Fibroblast of skin of left biceps (primary cell): ENCODE measurements at places on chromosomes 5 and 9.

DNA sequence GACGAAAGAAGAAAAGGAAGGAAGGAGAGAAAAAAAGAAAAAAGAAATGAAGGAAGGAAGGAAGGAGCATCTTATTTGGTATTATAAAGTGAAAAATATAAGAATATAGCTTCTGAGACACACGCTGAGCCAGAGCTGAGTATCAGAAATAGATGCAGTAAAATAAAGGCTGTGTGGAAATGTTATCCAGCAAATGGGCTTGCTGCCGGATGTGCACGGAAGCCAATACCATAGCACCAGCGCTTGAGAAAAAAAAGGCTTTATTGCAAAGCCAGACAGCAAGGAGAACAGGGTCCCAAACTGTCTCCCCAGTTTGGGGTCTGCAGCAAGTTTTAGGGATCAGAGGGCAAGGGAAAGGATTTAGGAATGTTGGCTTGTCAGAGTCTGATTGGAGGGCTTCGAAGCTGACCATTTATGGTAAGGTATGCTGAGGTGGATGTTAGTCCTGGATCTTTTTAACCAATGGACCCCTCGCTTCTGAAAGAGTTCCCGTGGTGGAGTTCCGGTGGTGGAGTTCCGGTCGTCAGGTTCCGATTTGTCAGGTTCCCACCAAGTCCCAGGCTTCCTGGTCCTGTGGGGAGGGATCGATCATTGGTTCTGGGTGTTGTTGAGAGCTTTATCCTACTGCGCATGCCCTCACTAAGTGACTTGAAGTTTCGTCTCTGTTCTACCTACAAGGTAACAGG lies 70.4 kb downstream of the SFXN1 start:
- no peak for DNase-seq

GRCh38 chr5:121748686-121749085 lies 103.0 kb upstream of the FTMT start:
- DNase-seq: no peak

DNA sequence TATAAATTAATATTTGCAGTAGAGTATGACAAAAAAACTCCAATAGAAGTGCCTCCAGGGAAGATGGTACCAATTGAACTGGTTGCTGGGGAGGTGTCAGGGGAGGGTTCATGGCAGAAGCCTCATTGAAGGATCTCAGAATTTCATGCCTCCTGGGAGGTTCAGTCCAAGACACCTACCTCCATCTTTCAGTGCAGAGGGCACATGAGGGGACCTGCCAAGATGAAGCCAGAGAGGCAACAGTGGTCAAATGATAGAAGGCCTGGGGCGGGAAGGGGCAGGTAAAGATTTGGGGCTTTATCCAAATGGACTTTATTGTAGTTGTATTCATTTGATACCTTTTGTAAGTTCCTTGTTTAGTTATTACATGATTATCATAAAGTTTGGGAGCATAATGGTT lies 25.9 kb upstream of the KCNIP1 start:
- no peak for DNase-seq

DNA sequence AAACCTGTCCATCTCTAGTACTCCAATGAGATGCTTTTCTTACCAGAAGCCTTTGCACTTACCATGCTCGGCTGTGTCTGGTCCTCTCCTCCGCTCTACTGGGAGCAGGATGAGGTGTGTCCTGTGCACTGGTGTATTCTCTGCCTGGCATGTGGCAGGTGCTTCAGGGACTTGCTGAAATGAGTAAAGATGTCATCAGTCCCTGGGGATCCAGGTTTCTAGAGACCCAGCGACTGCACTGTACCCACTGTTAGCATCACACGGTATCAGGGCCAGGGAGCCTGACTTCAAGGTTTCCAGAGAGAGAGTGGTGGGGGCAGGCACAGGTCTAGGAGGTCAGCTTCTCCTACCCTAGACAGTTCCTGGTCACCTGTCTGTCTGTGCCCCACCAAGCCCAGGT lies 10.5 kb downstream of the PTTG1 start:
- DNase-seq: no peak

DNA sequence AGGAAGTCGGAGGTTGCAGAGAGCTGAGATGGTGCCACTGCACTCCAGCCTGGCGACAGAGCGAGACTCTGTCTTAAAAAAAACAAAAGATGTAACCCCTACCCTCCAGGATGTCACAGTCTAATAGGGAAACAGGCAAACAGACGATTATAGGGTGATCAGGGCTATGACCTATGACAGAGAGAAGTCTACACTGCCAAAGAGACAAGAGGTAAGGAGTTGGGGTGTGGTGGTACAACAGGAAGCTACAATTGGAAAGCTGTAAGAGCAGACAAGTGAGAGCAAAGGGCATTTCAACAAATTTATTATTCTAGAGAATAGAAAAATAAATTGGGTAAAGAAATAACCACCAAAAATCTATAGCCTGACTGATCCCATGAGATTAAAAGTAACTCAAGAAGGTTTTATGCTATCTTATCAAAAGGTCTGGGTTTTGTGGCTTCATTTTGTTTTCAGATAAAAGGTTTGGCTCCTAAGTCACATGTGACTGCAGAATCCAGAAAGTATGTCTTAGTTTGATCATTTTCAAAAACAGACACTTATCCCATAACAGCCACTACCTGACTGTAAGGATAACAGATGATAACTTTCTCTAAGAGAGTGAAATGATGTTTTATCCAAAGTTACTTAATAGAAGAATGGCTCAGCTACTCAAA lies 7.3 kb downstream of the CDC26 start:
- DNase-seq: no peak

GRCh38 chr5:167245868-167246267 lies 1045.6 kb upstream of the WWC1 start:
- DNase-seq: no peak

DNA sequence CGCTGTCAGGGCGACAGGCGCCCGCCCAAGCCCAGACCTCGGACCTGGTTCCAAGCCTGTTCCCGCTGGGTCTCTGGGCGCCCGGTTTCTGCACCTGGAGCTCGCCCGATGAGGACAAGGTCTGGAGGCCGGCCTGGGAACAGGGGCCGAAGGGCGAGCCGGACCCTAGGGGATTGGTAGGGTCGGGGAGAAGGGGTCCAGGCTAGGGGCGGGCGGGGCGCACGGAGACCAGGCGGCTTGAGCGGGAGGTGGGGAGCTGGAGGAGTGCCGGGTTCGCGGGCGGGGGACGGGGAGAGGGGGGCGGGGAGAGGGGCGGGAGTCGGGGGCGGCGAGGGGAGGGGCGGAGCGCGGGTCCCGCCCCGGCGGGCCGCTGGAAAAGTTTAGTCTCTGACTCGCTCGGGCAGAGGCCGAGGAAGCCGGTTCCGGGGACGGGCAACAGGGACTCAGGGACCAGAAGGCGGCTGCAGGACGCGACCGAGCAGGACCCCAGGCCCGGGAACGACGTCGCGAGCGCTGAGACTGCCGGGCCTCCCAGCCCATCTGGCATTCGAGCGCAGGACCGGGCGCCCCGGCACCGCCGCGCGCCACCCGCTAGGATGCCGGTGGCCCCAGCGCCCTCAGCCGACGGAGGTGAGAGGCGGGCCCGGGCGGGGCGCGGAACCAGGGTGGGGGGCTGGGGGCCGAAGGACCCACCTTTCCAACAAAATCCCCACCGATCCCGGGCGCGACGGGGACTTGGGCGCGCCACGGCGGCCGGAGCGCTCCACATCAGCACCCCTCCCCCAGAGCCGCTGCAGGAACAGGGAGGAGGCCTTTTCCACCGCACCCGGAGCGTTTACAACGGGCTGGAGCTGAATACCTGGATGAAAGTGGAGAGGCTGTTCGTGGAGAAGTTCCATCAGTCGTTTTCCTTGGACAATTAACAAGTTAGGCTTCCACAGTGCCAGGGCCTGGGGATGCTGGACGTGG lies at the start of gene S1PR3:
TSS of gene S1PR3 (plus strand) at position 403 of the 969 bp plus-strand sequence. CDS start 9,733 bp downstream, outside the sequence.
- DNase-seq: no peak

GRCh38 chr5:126881821-126882600 lies 105.1 kb downstream of the LMNB1 start:
- no peak for DNase-seq

GRCh38 chr9:123735376-123735775 lies 194.6 kb downstream of the DENND1A start:
- DNase-seq: no peak

DNA sequence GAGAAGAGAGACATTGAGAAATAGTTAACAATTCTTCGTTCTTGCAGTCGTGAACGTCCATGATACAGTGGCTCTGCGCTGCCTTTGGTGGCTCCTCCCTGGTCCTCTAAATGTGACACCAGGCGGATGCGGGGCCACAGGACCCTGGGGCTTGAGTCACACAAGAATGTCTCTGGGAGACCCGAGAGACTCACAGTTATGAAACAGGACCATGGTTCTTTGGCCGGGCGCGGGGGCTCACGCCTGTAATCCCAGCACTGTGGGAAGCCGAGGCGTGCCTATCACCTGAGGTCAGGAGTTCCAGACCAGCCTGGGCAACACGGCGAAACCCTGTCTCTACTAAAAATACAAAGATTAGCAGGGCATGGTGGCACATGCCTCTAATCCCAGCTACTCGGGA lies 767 bp upstream of the ZDHHC11 start:
- DNase-seq: no peak

DNA sequence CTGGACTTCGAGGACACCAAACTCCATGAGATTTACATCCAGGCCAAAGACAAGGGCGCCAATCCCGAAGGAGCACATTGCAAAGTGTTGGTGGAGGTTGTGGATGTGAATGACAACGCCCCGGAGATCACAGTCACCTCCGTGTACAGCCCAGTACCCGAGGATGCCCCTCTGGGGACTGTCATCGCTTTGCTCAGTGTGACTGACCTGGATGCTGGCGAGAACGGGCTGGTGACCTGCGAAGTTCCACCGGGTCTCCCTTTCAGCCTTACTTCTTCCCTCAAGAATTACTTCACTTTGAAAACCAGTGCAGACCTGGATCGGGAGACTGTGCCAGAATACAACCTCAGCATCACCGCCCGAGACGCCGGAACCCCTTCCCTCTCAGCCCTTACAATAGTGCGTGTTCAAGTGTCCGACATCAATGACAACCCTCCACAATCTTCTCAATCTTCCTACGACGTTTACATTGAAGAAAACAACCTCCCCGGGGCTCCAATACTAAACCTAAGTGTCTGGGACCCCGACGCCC lies 1.3 kb downstream of the PCDHGC3 start:
- DNase-seq: no peak

GRCh38 chr9:5493679-5494511 lies 16.4 kb upstream of the PDCD1LG2 start:
- peak; percentile 49 for DNase-seq

DNA sequence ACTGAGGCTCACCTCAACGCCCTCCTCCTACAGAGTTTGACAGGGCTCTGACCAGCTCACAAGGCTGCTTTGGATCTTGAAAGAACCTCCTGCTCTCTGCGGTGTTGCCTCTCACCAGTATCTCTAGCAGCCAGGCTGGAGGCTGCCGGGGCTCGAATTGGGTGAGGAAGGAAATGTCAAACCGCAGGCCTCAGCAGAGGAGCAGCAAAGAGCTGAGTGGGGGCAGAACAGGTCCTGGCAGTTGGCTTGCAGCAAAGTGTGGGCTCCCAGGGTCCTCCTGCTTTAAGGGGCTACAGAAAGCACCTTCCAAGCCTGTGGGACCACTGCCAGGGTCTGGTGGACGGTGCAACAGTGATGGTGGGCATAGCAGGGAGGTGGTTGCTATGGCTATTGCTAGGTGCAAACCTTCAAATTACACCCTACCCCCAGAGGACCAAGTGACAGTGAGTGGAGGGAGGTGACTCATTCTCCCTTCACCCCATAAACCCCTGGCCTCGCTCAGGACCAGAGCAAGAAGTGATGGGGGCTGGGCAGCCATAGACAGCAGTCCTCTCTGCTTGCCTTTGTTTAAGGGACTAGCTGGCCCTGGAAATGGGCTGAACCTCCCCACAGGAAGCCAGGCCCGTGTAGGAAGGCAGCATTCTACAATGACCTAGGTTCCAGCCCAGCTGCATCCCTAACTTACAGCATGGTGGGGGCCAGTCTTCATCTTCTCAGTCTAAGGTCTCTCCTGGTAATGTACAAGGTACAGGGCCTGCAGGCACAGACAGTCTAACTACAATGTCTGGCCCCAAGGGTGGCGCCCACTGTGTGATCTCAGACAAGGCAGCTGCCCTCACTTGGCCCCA lies 18.7 kb downstream of the LCP2 start:
- DNase-seq: no peak

GRCh38 chr9:93649610-93650261 lies 73.4 kb downstream of the PHF2 start:
- DNase-seq: no peak

GRCh38 chr9:97925497-97926334 lies 3.4 kb upstream of the TRMO start:
- DNase-seq: no peak

GRCh38 chr5:143057580-143057999 lies 287.4 kb downstream of the ARHGAP26 start:
- DNase-seq: peak; percentile 37

- DNase-seq: no peak
Observed at GRCh38 chr5:54234304-54234933, 76.0 kb downstream of the ARL15 start.

- no peak for DNase-seq
Observed at GRCh38 chr9:101073122-101073521, 44.6 kb downstream of the PLPPR1 start.

DNA sequence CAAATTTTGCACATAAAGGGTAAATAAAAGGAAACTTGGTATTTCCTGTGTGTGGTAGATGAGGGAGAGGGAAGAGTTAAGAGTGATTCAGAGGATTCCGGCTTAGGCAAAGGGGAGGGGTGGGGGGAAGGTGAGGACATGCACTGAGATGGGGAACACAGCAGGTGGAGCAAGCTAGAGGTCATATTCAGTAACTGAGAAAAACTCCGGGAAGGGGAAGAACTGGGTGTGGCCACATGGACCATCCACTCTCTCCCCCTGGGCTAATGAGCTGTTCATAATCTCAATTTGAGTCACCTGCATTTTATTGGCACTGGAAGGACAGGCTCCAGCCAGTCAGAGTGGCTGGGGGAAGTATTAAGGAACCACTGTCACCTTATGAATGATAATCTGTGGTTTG lies 45.1 kb upstream of the UGCG start:
- no peak for DNase-seq

GRCh38 chr5:155434681-155435080 lies 421.1 kb downstream of the KIF4B start:
- DNase-seq: no peak

GRCh38 chr5:121273833-121274433 lies 577.7 kb upstream of the FTMT start:
- peak; percentile 52 for DNase-seq

DNA sequence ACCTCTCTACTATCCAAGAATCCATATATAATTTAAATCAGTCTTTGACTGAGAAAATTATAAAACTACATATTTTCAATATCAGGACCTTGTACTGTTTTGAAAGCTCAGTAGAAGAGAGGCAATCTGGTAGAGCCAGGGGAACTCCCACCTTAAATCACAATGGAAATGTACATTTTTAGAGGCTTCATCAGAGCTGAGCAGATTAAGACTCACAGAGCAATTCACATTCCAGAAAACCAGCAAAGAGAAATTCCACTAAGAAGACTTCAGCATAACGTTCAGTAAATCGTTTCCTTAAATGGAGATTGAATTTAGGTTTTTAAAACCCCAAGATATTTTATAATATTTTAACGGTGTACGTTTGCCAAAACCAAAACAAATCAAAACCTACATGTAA lies 227.8 kb upstream of the TRPM3 start:
- DNase-seq: peak; percentile 83

DNA sequence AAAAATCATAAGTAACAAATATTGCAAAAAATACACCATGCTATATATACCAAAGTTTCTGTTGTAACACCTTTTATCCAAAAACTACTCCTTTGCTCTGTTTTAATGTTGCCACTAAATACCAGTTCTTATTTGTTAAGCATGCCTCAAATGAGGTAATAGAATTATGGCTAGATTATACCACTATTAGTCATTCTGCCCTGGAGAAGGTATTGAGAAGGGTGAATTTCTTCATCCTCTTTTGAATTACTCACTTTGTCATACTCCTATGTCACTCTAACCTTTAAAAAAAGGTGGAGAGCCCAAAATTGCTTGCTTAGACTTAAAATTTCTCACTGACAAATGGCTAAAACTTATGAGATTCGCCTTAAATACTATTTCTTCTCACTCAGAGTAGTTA lies 750.9 kb downstream of the MAT2B start:
- DNase-seq: no peak
